ENCODE measurements at places on chromosomes 2 and 18.
A peak's percentile ranks its signal among the peaks of the same experiment; 100 is the strongest.

GRCh38 chr18:51442012-51442411 is 244.5 kb upstream of the MEX3C start:
- DNase-seq, result no peak

GRCh38 chr2:231047274-231047922 is 9.3 kb upstream of the PSMD1 start:
- no peak for DNase-seq

DNA sequence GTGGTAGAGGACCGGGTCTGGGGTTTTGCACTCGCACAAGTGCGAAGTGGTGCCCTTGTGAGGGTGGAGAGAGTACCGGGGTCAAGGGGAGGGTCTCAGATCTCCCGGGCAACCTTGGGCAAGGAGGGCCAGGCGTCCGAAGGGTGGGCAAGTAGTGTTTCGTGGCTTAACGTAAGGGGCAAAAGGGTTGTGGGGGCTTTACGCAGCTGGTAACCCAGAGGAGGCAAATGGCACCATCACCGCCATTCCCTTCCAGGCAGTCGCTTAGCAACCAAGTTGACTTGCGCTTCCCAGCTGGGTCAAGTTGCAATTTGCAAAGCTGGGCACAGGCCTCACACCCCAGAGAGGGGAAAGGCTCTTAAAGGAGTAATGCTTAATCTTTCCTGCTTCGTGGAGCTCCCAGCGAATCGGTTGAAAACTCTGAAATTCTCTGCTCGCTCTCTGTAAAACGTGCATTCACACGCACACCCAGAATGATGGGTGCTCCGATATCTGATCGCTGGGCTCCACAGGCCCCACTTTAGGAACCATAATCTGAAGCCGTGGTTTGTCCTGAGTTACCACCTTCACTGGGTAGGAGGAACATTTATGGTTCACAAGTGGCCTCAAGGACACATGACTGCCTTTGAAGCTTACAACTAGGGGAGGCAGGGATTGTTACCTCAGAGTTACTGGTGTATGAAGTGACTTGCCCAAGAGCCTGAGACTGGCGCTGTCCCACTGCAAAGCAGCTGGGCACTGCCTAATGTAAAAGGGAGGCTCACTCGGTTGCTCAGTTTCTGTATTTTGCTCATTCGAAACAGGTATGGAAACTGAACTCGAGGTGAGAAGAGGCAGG is 127.9 kb downstream of the UXS1 start:
- no peak for DNase-seq

- no peak for DNase-seq
Measured at GRCh38 chr2:49971453-49971852, 817.1 kb upstream of the FSHR start.

- DNase-seq, result no peak
Measured at GRCh38 chr18:75057169-75057960, 151.6 kb downstream of the PTGR3 start.

DNA sequence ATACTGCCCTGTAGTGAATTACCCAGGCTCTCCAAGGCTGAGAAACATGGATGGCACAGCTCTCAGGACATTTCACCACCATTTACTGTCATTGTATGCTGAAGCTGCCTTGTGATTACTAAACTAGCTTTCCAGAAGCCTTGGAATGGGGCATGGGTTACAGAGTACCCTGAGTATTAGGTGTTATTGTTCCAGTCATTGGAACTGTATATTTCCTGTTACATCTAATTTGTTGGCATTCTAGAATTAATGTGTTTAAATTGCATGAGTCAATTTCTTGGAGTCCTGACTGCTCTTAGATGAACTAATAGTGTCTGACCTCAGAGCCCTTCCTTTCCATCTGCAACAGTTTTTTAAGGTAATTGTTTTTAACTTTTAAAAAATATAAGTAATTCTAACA is 9.0 kb downstream of the DGUOK start:
- DNase-seq, result no peak

DNA sequence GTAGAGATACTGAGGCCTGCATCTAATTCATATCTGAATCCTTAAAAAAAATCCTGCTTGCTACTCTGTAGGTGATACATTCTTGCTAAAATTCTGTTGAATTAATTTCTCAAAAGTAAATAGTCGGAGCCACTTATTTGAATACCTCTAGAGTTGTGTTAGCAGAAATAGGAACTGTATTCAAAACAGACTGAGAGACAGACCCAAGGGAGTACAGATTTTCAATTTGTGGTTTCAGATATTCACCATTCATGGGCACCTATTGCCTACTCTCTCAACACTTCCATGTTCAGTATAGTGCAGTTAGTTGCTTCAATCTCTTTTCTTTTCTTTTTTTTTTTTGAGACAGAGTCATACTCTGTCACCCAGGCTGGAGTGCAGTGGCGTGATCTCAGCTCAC is 46.6 kb upstream of the CTLA4 start:
- DNase-seq, result no peak

DNA sequence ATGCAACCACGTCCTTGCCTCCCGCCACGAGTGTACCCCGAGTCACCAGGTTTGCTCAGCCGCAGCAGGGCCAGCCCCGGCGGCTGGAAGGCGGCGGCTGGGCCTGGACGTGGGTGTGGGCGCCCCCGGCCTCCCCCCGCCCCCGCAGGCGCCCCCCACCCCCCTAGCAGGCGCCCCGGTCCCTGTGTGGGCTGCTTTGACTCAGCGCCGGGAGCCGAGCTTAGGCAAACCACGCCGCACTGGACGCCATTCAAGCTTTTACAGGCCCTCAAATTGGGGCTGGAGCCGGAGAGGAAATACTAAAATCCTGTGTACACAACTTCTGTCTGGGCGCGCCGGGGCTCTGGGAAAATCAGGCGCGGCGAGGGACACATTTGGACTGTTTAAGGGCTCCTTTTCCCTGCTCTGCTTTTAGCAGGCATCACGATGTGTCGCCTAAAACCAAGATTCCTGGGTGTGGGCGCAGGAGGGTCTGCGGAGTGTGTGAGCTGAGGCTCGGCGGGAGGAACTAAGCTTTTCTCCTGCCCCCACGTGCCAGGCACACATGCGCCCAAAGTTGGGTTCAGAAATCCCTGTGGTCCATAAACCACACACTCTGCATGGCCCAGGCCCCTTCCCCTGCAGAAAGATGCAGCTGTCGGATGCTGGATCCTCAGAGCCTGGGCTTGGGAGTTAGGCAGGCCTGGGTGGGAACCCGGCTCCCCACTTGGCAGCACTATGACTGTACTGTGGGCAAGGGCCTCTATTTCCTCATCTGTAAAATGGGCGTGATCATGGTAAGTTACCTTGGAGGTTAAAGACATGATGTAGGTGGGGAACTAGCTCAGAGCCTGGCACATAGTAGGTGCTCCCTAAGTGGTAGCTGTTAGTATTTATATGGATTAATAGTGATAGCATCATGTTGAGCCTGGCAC is 57.6 kb downstream of the ATOH8 start:
- peak; percentile 46 for DNase-seq

GRCh38 chr2:151230627-151231140 is 31.0 kb downstream of the RBM43 start:
- DNase-seq, result no peak

GRCh38 chr2:67251741-67252140 is 145.4 kb upstream of the ETAA1 start:
- DNase-seq, result no peak

DNA sequence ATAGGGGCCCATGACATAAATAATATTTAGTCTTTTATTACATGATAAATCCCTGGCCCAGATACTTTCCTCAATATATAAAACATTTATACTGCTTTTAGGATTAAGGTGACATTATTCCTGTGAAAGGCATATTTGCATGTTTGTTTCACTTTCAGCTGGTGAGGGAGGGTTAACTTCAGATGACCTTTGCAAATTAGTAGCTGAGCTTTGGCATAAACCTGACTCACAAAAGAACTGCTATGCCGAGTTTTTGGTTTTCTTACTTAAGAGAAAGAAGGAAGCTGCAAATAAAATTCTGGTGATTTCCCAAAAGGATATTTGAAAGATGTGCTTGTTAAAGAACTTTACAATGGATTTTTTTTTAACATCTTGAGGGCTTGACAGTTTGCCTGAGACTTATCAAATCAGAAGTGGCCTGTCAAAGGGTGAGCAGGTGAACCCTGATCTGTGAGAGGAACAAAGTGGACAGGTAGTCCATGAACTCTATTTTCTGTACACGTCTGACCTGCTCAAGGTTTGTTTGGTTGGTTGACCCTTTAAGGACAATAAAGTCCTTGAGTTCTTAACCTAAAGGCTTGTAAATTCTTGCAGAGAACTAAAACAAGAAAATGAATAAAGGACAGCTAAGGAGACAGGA is 93.5 kb downstream of the FAM124B start:
- no peak for DNase-seq

DNA sequence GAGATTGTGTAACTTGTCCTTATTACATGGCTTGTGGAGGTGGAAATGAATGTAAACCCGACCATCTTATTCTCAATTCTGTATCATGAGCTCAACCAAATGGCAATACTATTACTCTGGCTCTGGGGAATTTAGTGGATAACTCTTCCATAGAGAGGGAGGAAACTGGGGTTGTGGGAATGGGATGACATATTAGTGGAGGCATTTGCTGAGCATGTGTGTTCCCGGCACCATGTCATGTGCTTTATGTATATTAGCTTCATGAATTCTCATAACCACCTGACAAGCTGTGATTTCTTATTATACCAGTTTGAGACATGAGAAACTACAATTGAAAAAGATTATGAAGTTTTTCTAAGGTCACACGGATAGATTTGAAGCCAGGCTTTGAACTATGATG is 112.8 kb upstream of the TMEFF2 start:
- no peak for DNase-seq

GRCh38 chr2:154961676-154962075 is 263.2 kb downstream of the KCNJ3 start:
- no peak for DNase-seq

GRCh38 chr2:134073023-134073422 is 180.8 kb upstream of the MGAT5 start:
- DNase-seq, result no peak

DNA sequence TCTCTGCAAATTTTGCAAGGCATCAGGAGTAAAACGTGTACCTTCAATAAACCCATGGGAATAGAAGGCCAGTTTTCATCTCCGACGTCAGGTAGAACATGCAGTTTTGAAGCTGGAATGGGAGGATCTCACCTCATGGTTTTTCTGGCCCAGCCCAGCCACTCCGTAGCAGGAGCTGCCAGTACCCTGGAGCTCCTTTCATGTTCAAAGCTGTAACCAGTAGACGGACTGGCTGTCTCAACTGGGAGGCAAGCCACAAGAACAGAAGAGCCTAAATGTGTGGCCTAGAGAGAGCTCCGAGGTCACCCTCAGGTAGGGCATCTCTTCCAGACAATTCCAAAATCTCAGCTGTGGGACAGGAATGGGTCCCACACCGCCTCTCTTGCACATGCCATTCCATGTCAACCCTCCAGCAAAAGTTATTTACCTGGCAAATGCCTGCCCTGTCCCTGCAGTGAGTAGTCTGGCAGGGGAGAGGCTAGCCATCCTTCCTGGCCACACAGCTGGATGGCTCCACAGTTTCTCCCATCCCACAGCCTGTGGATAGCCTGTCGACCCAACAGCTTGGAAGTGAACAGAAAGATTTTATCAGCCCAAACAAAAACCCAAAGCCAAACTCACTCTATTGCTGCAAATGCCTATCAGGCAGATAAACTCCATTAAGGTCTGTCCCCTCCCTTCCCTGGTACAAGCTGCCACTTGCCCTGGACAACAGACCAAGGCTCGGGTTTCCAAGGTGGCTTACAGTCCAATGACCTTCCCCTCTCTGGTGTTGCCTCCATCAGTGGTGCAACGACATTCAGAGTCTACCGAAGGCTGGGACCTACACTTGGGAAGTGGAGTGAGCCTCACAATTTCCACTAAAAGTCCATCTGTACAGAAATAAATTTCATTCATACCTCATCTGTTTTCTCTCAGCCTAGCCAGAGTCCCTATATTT is 27.8 kb downstream of the CRACDL start:
- no peak for DNase-seq

DNA sequence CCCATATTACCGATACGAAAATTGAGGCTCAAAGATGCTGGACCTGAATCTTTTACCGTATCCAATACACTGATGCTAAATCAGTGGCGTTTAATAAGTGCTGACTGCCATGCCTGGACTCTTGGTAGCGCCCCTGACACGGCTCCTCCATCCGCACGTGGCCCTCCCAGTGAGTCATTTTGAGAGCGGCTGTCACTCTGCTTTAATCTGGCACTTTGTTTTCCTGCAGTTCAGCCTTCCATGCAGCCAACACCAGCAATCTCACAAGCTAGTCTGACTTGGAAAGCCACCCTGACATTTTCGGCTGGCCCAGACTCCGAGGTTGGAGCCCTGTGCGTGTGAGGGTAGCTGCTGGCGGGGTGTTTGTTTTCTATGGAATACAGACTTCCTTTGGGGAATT is 155.1 kb upstream of the LMAN1 start:
- DNase-seq, result no peak

DNA sequence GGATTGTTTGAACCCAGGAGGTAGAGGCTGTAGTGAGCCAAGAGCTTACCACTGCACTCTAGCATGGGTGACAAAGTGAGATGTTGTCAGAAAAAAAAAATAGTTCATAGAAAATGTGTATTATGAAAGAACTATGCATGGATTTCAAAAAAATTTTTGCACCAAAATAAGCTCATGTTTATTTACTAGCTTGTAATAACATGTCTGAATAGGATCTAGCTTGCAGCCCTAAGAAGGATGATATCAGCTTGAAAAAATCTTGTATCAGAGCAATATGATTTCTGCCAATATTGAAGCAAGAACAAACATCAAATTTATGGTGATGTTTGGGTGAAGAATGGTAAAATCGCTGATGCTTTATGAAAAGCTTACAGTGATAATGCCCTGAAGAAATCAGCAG is 97.0 kb upstream of the RFX8 start:
- no peak for DNase-seq

DNA sequence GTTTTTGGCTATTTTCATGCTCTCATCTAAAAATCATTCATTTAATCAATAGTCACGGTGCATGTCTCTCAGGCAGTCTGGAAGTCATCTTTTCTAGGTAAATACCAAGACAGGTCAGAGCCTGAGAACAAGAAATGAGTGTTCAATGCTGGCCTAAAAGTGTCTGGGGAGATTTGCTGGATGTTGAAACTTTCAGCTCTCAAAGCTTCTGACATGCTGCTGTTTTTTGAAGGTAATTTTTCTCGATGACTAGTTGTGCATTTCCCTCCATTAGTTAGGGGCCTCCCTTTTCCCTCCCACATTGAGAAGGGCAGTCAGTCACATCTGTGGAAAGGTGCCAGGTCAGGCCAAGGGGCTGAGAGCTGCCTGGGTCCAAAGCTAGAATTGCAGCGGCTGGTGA is 115.6 kb downstream of the LPIN1 start:
- no peak for DNase-seq

GRCh38 chr2:140918426-140918825 is 1212.4 kb downstream of the LRP1B start:
- DNase-seq, result no peak

DNA sequence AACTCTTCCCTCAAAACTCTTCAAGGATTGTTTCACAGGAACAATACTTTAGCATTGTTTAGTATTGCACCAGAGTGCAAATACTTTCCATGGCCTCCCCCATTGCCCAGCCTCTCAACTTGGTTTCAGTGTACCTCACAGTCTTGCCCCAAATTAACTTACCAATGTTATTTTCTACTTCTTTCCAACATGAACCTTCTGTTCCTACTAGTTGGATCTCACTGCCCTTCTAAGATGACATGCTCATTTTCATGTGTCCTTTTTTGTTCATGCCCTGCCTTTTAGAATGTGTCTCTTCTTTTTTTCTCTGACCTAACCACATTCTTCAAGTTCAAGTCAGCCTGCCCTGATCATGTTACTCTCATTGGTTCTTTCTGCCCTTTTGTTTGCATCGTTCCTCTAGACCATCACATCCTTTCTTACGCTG is 4.1 kb downstream of the SPATS2L start:
- DNase-seq, result no peak

GRCh38 chr2:119463990-119464389 is 32.3 kb downstream of the TMEM37 start:
- DNase-seq, result no peak

Data from NCI-H1092 treated with DMSO at 0.1 percent for 48 hours (cell line).